ENCODE measurements at places on chromosomes 2 and 18.

DNA sequence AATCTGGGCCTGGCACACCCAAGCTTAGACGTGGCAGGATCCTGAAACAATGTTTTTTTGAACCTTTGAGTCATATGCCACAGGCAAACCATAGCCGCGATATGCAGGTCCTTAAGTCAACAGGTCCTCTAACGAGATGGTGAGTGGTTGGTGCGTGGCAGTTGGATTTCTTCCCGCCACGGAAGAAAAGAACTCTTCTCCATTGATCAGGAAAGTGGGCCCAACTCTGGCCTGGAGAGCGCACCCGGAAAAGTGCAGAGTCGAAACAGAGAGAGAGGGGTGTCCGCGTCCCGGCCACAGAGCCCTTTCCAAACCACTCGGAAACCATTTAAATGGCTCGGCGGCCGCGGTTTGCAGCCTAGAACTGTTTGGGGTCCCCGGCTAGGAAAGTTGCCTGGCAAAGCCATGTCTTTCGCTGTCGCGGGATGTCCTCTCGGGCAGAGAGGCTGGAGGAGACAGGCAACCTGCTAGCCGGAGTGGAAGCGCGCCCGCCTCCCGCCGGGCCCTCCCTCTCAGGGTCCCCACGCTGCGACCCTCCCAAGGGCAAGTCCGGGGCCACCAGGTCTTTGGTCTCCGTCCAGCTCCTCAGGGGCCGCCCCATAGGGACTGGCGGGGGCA lies 777 bp downstream of the GALNT3 start:
- DNase-seq = peak; percentile 3

DNA sequence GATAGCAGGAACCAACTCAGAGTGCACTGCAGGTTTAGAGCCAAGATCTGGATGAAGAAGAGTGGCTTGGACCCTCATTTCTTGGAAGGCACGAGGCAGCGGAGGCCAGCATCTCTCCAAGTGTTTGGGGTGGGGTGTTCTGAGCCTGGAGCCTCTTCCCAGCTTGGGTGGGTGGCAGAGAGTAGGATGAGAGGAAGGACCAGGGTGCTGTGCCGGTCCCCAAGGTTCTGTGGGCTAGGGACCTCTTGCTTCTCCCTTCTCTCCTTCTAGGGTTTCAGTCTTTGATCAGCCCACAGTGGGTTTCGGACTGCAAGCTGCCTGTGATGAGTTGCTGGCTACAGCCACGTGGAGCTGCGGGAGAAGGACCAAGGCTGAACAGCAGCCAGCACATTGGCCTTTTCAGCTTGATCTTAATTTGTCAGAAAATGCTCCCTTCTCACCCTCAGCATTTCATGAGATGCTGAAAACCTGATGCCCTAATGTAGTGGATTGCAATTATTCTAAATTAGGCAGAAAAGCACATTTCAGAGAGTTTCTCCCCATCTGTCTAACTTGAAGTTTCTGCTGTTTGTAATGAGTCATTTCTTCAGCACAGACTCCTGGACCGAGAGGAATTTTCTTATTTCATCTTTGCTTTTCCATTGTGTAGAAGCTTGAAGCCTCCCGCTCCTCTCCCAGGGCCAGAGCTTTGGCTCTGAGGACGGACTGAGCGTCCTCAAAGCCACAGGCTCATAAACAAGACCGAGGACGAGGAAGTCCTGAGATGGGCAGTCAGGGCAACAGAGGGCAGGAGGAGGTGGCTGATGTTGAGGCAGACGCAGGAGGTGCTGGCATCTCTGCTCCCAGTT lies 99.1 kb upstream of the HDAC4 start:
- no peak for DNase-seq

DNA sequence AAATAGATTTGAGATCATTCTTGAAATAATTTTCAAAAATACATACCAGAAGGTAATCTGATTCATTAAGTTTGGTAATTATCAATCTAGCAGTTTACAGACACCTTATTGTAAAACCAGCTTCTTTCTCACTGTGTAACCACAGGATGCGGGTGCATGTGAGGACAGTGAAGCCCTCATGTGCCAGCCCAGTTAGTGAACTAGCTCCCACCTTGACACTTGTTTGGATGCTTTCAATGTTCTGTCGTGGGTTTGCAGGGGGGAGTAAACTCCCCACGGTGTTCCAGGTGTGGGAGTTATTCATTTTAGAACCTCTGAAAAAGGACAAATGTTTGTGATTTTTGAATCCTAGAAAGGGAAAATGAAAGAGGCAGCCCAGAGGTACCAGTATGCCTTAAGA lies 59.0 kb downstream of the WDSUB1 start:
- no peak for DNase-seq

- DNase-seq = no peak
These were observed 74.7 kb upstream of the MGAT4A start for GRCh38 chr2:98805412-98806171.

- DNase-seq = peak; percentile 51
These were observed 99.0 kb downstream of the ZFP36L2 start for GRCh38 chr2:43127208-43127940.

GRCh38 chr18:52486052-52486451 lies 146.1 kb downstream of the DCC start:
- DNase-seq = no peak

DNA sequence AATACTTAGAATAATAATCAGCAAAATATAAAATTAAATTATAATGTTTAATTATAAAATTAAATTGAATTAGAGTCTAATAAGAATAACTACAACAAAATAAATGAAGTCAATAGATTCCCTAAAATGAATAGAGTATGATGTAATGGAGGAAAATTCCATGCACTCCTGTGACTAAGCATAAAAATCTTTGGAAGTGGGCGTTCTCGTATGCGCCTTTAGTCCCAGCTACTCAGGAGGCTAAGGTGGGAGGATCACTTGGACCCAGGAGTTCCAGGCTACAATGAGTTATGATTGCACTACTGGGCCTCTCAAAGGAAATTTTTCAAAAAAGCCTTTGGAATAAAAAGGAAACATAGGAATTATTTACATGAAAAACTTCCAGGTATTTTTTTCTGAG lies 955.4 kb upstream of the POU3F3 start:
- DNase-seq = no peak

DNA sequence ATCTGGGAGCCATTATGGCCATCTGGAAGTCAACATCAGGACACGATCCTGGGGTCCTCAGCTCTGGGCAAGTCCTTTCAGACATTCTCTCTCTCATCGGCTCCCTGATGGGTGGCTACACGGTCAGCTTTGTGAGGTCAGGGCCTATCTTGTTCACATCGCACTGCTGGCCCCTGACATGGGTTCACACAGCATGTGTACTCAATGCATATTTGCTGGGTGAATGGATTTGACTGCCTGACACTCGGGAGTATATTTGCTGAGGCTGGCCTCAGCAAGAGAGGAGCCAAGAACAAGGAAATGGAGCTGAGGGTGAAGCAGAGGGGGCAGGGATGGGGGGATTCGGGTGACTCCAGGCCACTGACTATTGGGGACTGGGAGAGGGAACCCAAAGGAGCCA lies 50.5 kb downstream of the SLC4A5 start:
- no peak for DNase-seq

DNA sequence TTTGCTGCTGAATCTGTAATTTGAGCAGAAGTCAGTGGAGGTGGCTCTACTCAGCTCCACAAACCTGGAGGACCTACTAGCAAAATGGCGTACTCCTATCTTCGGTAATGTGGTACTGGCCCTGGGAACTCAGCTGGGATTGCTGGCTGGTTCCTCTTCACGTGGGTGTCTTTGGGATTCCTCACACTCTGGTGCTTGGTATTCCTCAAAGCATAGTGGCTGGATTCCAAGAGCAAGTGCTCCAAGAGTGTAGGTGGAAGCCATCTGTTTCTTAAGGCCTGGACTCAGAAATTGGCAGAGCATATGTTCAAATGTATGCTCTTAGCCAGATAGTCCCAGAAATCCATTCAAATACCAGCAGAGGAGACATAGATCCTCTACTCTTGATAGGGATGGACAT lies 281.9 kb upstream of the CDH7 start:
- no peak for DNase-seq

GRCh38 chr2:40259900-40260299 lies 192.0 kb downstream of the SLC8A1 start:
- DNase-seq = no peak
